Activated CD4-positive, alpha-beta T cell treated with anti-CD3 and anti-CD28 coated beads, Interleukin-2, amount 50 U/mL, for 1 hour (primary cell): ENCODE measurements at places on chromosomes 5 and 9.

DNA sequence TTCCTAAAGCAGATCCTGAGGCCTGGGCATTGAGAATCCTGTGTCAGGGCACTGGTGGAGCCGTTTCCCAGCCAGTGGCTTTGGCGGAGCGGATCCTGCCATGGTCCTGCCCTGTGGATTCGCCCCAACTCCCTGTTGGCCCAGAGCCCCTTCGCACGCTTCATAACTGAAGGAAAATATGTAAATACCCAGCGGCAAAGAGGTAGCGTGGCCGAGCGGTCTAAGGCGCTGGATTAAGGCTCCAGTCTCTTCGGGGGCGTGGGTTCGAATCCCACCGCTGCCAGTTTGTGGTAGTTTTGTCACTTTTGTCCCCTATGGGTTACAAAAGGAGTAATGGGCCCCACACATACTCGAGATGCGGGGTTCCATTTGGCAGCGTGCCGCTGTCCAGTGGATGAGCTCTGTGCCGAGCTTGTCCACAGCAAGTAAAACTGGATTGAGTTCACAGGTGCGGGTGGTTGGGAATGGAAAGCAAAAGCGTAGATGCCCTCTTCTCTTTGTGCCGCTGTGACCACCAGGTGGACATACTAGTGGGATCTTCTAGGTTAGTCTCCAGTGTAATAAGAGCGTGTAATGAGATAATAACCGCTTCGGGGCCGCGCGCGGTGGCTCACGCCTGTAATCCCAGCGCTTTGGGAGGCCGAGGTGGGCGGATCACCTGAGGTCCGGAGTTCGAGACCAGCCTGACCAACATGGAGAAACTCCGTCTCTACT lies 17.3 kb downstream of the TRIM7 start:
- DNase-seq: peak; percentile 35

GRCh38 chr5:1343931-1344901 lies 683 bp downstream of the CLPTM1L start:
- DNase-seq: peak; percentile 13

- DNase-seq: no peak
These were observed 44.8 kb upstream of the EGFL7 start for GRCh38 chr9:136617746-136618579.

- DNase-seq: no peak
These were observed 15.8 kb downstream of the MARCHF3 start for GRCh38 chr5:127014573-127014972.

DNA sequence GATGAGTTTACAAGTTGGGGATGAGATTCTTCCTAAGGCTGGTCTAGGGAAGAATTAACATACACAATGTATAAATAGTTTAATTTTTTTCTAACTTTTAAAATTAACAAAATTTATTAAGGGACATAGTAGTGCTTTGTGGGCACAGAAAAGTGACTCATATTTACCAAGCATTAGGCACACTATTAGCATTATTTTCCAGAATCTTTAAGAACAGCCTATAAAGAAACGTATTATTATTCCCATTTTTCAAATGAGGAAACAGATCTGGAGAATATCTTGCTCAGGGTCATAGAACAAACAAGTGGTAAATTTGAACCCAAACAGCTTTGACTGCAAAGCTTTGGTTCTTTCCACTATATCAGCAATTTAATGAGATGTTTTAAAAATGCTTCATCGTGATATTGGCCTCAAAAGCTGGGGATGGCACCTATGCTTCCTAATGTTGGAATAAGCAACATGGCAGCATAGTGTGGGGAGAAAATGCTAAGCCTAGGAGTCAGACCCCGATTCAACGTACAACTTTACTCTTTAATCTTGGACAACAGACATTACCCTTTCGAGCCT lies 55.9 kb downstream of the ABCA1 start:
- no peak for DNase-seq

DNA sequence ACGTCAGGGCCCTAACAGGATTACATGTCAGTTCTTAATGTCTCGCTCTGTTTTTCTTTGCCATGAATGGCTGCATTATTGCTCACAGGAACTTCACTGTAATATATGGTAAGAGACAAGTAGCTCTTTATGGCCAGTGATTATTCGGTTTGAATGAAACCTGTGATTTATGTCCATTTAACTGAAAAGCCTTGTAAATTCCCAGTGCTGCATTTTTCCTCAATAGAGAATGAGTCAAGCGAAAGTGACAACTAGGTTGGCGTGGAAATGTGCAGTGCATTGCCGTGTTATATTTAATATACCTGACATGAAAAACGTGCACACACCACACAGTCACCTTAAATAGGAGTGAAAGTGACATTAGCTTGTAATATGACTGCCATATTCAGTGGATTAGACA lies 163.1 kb downstream of the PBX3 start:
- DNase-seq: no peak

GRCh38 chr5:113487781-113488644 lies at the start of gene MCC:
Gene MCC, minus strand, starts transcription at chr5:113488453.
- peak; percentile 18 for DNase-seq

DNA sequence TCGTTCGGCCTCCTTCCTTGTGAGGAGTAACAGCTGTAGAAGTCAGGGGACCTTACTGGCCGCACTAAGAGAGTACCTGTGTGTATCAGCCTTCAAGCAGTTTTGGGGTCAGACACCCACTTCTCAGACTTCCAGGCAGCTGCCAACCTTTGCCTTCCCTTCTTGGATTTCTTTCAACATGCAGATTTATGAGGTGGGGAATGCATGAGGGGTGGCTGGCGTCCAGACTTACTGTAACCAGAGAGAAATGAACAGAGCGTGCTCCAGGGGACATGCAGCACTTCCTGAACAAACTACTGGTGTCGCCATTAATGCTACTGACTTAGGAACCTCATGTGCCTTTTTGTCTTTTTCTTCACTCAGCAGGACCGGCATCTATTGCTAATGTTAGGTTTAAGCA lies 46.7 kb downstream of the INSYN2B start:
- no peak for DNase-seq

- no peak for DNase-seq
These were observed 267.8 kb downstream of the MED10 start for GRCh38 chr5:6110441-6111005.

- no peak for DNase-seq
These were observed 105.1 kb downstream of the PSD2 start for GRCh38 chr5:139900546-139901250.

GRCh38 chr9:89764217-89764616 lies 159.4 kb downstream of the GADD45G start:
- no peak for DNase-seq

DNA sequence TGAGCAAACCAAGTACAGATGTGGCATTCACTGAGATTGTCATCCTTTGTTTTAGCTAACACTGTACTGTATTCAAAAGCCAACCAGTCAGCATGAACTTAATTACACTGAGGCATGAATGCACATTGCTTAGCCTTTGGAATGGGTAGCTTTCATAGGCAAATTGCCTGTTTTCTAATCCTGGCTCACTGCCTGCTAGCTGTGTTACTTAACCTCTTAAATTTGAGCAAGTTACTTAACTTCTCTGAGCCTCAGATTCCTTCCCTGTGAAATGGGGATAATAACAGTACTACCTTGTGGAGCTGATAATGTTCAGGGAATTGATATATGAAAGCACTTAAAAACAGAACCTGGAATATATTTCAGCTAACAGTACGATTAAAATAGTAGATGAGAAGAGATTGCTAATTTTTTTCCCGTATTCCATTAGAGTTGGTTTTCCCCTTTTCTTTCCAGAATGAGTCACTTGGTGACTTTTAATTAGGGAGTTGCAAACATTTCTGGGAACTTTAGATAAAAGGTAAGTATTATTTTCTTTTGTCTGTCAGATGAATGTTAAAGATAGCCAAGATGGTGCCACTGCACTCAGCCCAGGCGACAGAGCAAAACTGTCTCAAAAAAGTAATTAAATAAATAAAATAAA lies 43.9 kb downstream of the ARRDC3 start:
- DNase-seq: no peak

- DNase-seq: no peak
These were observed 34.4 kb downstream of the APBA1 start for GRCh38 chr9:69637817-69638200.

DNA sequence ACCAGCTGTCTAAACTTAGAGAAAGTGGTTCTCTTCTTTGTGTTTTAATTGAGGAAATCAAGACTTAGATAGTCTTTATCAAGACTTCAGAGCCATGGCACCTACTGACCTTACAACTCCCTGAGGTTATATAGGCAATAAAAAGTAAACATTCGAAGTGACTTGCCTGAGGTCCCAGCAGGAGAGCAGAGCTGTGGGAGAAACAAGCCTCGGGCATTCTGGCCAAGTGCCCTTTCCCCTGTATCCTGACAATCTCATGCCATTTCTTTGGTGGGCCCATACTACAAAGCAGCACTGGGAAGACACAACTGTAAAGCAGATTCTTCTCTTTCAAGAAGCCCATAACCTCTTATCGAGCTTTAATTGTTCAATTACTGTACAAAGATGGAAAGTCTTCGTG lies 23.1 kb downstream of the FREM1 start:
- no peak for DNase-seq

DNA sequence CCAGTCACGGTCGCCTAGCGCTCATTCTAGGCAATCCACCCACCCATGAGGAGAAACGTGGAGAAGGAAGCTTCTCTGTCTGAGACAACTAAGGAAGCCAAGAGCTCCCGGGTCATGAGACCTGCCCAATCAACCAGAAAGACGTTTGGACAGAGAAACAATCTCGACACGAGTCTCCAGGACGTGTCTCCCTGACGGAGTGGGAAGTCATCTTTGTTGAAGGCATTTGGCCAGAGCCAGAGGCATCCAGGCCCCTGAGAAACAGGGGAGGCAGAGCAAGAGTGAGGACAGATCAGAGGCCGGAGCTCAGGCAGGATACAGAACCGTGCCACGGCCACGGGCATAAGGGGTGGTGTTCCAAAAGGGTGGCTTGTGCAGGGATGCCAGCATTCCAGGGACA lies 479.0 kb downstream of the SPATA31A7 start:
- no peak for DNase-seq

DNA sequence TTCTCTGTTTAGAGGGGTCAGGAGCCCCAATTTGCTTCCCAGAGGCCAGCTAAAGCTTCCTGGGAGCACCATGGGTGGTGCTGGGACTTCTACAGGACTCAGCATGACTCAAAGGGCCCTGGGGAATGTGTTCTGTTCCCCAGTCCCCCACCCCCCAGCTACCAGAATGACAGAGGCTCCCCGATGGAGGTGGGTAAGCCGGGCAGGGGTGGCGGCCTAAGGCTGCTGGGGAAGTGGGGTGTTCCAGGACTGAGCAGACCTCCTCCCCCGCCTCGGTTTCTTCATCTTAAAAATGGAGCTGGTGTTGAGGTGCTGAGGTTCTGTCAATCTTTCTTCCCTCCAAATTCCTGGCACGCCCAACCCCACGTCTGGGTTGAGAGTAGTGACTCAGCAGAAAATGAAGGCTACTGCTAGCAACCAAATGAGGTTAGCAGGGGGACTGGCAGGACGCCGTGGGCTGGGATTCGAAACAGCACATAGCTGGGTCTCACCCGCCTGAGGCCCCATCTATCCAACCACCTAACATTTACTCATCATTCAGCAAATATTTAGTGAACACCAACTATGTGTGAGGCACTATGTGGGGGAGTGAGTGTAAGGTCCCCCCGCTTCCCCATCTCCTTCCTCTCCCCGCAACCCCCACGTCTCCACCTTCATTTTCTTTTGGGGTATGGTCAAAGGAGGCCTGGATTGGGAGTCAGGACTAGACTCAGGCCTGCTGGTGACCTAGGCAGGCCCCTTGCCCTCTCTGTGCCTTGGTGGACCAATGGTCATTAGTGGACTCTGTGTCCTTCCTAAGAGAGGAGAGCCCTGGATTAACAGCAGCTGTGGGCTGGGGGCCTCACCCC lies 50.2 kb downstream of the C9orf50 start:
- DNase-seq: no peak

GRCh38 chr5:157548513-157549282 lies 26.9 kb downstream of the ADAM19 start:
- no peak for DNase-seq

DNA sequence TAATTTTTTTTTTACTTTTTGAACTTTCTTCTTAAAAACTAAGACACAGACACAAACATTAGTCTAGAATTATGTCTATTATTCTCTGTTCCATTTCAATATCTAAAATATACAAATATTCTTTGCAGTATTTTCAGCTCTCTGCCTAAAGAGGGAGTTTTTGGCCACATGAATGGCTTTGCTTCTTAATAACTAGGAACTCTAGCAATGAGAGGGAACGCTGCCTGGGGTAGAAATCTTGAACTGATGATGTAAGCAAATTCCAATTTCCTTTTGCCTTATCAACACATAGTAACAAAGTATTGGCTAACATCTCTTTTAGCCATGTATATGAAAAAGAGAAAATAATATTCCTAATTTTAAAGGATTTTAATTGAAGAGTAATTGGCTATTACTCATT lies 51.9 kb downstream of the SLC25A46 start:
- no peak for DNase-seq

DNA sequence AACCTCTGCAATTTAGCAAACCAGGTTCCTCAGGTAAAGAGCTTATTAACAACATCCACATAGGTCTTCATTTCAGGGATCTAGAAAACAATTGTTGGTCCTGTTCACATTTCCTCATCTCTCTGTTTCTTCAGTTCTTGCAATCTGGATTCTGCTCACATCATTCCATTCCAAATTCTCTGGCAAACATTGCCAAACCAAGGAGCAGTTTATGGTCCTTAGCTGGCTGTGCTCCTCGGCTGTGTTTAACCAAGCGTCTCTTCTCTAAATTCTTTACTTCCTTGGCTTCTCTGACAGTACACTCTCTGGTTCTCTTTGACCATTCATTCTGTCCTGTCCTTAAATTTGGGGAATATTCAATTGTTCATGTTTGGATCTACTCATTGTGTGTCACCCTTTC lies 65.8 kb upstream of the RANBP3L start:
- DNase-seq: no peak

GRCh38 chr5:5092149-5092548 lies 48.0 kb upstream of the ADAMTS16 start:
- no peak for DNase-seq

- DNase-seq: no peak
These were observed 463.6 kb downstream of the TAF11L14 start for GRCh38 chr5:18097817-18098216.

DNA sequence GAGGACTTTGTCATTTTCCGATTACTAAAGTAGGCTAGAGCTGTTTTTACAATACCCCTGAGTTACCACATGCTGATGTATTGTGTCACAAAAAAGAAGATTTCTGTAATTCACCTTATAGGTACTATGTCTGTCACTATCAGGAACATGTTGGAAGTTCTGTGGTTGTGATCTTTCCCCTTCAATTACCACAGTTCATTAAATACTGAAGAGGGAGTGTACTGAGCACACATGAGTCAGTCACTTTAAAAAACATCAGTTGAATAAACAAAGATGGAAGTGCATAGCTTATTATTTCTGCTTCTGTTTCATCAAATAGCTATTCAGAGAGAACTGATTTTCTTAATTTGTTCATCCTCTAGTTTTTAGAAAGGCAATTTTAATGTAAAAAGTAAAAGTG lies 31.7 kb downstream of the AP3S1 start:
- no peak for DNase-seq

DNA sequence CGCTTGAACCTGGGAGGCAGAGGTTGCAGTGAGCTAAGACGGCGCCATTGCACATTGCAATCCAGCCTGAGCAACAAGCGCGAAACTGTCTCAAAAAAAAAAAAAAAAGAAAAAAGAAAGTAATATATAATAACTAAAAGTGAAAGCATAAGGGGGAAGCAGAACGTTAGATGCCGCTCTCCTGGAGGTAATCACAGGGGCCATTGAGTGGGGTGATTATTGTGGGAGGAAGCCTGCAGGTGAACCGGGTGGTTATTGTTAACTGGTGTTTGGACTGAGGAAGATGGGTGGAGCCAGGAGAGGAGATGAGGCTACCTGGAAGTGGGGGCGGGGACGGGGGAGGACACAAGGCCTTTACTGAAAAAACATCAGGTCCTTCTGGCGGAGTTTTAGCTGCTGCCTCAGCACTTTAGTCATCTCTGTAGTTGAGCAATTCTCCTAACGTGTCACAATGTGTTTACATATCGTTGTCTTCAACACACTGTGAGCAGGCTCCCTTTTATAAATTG lies 5.3 kb upstream of the TJP2 start:
- DNase-seq: peak; percentile 21
